ENCODE measurements at places on chromosomes 3 and 15.

GRCh38 chr15:47429376-47429775 is 287.9 kb upstream of the SEMA6D start:
- DNase-seq = no peak

GRCh38 chr15:92960996-92961681 is 61.0 kb downstream of the CHD2 start:
- DNase-seq = no peak

- no peak for DNase-seq
These were observed 279.2 kb downstream of the PDCD6IP start for GRCh38 chr3:34077417-34078195.

GRCh38 chr3:57959423-57960173 is 48.6 kb upstream of the FLNB start:
- DNase-seq = no peak

GRCh38 chr3:155192957-155193746 is 100.3 kb downstream of the STRIT1 start:
- DNase-seq = no peak

DNA sequence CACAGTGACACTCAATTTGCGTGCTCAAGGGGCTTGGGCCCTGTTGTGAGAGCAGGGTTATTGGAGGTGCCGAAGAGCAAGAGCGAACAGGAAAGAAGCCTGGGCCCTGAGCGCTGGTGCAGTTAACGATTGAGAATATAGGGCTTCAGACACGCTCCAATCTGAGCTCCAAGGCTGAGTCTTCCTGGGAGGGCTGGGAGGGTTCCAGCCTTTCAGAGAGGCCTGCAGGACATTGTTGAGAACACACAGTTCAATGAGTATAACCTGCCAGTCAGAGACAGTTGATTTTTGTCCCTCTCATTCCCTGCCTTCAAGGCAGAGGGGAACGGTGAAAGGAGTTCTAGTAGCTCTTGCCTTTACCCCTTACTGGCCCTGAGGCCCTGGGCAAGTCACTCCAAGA is 47.3 kb downstream of the GLDN start:
- no peak for DNase-seq

GRCh38 chr3:49554633-49555265 is 472 bp downstream of the BSN start:
- no peak for DNase-seq

- no peak for DNase-seq
These were observed 141.9 kb upstream of the CCDC54 start for GRCh38 chr3:107235193-107235927.

GRCh38 chr3:196563721-196564225 is 4.6 kb downstream of the WDR53 start:
- no peak for DNase-seq

- no peak for DNase-seq
These were observed 30.5 kb downstream of the MINDY4B start for GRCh38 chr3:150874666-150875219.

GRCh38 chr3:10783360-10784351 is 32.4 kb upstream of the SLC6A11 start:
- DNase-seq = no peak

- DNase-seq = no peak
These were observed 15.7 kb downstream of the RBSN start for GRCh38 chr3:15083252-15083651.

DNA sequence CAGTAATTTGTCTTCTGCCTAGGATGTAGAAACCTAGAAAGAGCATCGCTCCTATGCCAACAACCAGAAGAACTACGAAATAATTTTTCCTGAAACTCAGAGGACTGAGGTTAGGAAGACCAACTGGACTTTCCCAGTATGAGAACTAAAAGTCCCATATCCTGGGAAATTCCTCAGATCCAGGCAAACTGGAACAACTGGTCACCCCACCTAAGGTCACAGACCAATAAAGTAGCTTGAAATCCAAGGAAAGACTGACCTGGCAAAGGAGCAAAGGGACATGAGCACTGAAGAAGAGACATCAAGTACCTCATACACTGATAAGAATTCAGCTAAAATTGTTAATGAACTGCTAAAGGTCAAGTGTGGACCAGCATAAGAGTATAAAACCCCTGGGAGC is 6.6 kb downstream of the RPL39L start:
- DNase-seq = no peak
